ENCODE measurements at places on chromosomes 7 and 10. TPM values are rescaled to one million over a fixed set of nuclear protein-coding genes. Genes with fewer than 3 reads are reported as not detected.

The XRCC2 gene
- 0.48 TPM for total RNA-seq

- no peaks in the 10 kb centered on the region for H3K27me3 ChIP-seq
- H3K4me1 ChIP-seq, result no peaks in the 10 kb centered on the region
- no peak overlapping the region for H3K4me3 ChIP-seq
- no peak for DNase-seq
Observed at GRCh38 chr10:107342711-107343110, 178.2 kb upstream of the SORCS1 start.

DNA sequence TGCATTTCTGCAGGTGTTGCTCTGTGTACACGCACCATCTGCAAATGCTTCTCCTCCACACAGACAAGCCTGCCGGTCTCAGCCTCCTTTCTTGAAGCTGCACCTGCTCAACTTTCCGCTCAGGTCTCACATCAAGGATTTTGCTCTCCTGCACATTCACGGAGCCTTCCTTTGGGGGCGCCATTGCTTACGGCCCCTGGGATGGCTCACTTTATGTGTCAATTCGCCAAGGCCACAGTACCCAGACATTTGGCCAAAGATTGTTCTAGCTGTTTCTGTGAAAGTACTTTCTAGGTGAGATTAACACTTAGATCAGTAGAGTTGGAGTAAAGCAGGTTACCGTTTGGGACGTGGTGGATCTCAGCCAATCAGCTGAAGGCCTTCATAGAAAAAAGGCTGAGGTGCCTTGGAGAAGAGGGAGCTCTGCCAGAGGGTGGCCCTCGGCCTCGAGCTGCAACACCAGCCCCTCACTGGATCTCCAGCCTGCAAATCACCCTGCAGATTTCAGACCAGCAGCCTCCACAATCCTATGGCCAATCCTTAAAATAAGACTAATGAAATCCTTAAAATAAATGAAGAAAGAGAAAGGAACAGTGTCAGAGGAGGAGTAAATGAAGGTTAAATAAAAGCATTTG lies 39.9 kb upstream of the PPP2R2D start:
- H3K27me3 ChIP-seq, result peaks cover 31% of the 10 kb centered on the region
- H3K4me3 ChIP-seq, result no peak overlapping the region
- no peaks in the 10 kb centered on the region for H3K4me1 ChIP-seq
- no peaks in the 10 kb centered on the region for H3K36me3 ChIP-seq
- DNase-seq, result no peak

DNA sequence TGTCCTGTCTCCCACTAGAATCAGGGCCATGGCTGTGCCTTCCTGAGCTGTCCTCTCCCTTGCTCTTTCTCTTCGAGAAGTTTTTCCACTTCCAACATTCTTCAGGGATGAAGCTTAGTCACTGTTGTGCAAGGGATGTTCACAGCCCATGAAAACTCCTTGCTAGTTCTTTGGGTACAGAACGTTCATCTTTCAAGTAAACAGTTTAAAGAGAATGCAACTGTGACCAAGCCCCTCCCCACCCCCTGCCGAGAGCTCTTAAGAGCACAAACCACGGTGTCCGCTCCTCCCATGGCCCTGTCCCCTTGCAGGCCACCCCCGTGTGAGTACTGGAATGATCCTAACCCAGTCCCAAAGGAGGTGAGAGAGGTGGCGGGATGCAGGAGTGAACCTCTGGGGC lies 161.1 kb upstream of the RHEB start:
- no peak overlapping the region for H3K27ac ChIP-seq
- no peak for DNase-seq
- peaks cover 8% of the 10 kb centered on the region for H3K4me1 ChIP-seq
- no peak overlapping the region for H3K4me3 ChIP-seq
- no peaks in the 10 kb centered on the region for H3K36me3 ChIP-seq

All from breast epithelium (tissue), 4 donors.